A549 treated with CORT108297 at 1 μM for 4 hours (cell line): ENCODE measurements at places on chromosomes 4 and X. TPM values are rescaled to one million over a fixed set of nuclear protein-coding genes. Genes with fewer than 3 reads are reported as not detected.

The STPG2 gene
- 0.05 TPM in 1 of 5 replicates, not detected in the others for total RNA-seq

The MAP3K15 gene
- 1.8 to 2.4 TPM (median 1.9 TPM) in 5 replicates for total RNA-seq

The SMARCAD1 gene
- 10.0 to 14.2 TPM (median 12.2 TPM) in 5 replicates for total RNA-seq

The CENPVL2 gene
- total RNA-seq, result not detected in 5 replicates

The IL15 gene
- 10.1 to 14.3 TPM (median 12.0 TPM) in 5 replicates for total RNA-seq

The FGFRL1 gene
- 14.9 to 26.0 TPM (median 22.7 TPM) in 5 replicates for total RNA-seq

The AFM gene
- total RNA-seq, result not detected in 5 replicates

The XAGE1A gene
- total RNA-seq, result 5.1 to 36.0 TPM (median 24.6 TPM) in 5 replicates

The SLITRK4 gene
- 0.02 TPM in 1 of 5 replicates, not detected in the others for total RNA-seq

The SLC10A3 gene
- 28.5 to 45.1 TPM (median 42.0 TPM) in 5 replicates for total RNA-seq

The PCDH10 gene
- total RNA-seq, result 0.10 to 0.26 TPM (median 0.13 TPM) in 5 replicates

The SPANXA1 gene
- total RNA-seq, result 0.16 to 0.42 TPM (median 0.18 TPM) in 3 of 5 replicates, not detected in the others

The MAGEC1 gene
- total RNA-seq, result 0.02 to 0.03 TPM (median 0.03 TPM) in 3 of 5 replicates, not detected in the others

The DLG3 gene
- total RNA-seq, result 2.9 to 4.0 TPM (median 3.2 TPM) in 5 replicates

The TACR3 gene
- not detected in 5 replicates for total RNA-seq

The ARX gene
- 0.25 to 0.58 TPM (median 0.41 TPM) in 5 replicates for total RNA-seq

The TMPRSS11F gene
- not detected in 5 replicates for total RNA-seq

The MAOA gene
- 0.17 to 0.80 TPM (median 0.35 TPM) in 5 replicates for total RNA-seq

The TMEM150C gene
- 0.65 to 1.6 TPM (median 1.2 TPM) in 5 replicates for total RNA-seq

The SLC34A2 gene
- 0.03 TPM in 1 of 5 replicates, not detected in the others for total RNA-seq

The DMP1 gene
- total RNA-seq, result not detected in 5 replicates

The OR13H1 gene
- not detected in 5 replicates for total RNA-seq

The PABPC4L gene
- 0.06 to 0.09 TPM (median 0.09 TPM) in 5 replicates for total RNA-seq

The SLC6A8 gene
- total RNA-seq, result 10.0 to 13.6 TPM (median 11.9 TPM) in 5 replicates

The COL4A6 gene
- total RNA-seq, result 14.1 to 17.4 TPM (median 16.2 TPM) in 5 replicates

The FRMD7 gene
- total RNA-seq, result not detected in 5 replicates

The SPINK2 gene
- total RNA-seq, result not detected in 5 replicates

The FGF2 gene
- 29.8 to 63.8 TPM (median 52.6 TPM) in 5 replicates for total RNA-seq

The HSFX1 gene
- total RNA-seq, result 0.22 to 0.49 TPM (median 0.36 TPM) in 5 replicates

The GPR82 gene
- total RNA-seq, result not detected in 5 replicates

The EPHA5 gene
- total RNA-seq, result 0.24 to 0.46 TPM (median 0.39 TPM) in 5 replicates

The NKX3-2 gene
- 0.07 to 0.16 TPM (median 0.09 TPM) in 5 replicates for total RNA-seq

The TCEAL5 gene
- total RNA-seq, result not detected in 5 replicates

The CT45A3 gene
- total RNA-seq, result 0.11 to 0.16 TPM in 2 of 5 replicates, not detected in the others

The MAGEB2 gene
- not detected in 5 replicates for total RNA-seq

The ADH1B gene
- total RNA-seq, result not detected in 5 replicates

The ADH1C gene
- not detected in 5 replicates for total RNA-seq

The EXOC1 gene
- 12.6 to 21.3 TPM (median 13.6 TPM) in 5 replicates for total RNA-seq

The TENM3 gene
- 1.0 to 1.8 TPM (median 1.5 TPM) in 5 replicates for total RNA-seq

The F9 gene
- not detected in 5 replicates for total RNA-seq

The AR gene
- total RNA-seq, result 2.9 to 3.6 TPM (median 3.2 TPM) in 5 replicates
